GM12865 (cell line): ENCODE measurements at places on chromosomes 16 and 17.

GRCh38 chr16:651844-652243 lies 2.7 kb downstream of the WDR90 start:
- DNase-seq: no peak

- DNase-seq: no peak
These were observed 40.8 kb upstream of the MEAK7 start for GRCh38 chr16:84545114-84545737.

GRCh38 chr16:23182206-23182678 lies 303 bp upstream of the SCNN1G start:
- DNase-seq: peak; percentile 87

DNA sequence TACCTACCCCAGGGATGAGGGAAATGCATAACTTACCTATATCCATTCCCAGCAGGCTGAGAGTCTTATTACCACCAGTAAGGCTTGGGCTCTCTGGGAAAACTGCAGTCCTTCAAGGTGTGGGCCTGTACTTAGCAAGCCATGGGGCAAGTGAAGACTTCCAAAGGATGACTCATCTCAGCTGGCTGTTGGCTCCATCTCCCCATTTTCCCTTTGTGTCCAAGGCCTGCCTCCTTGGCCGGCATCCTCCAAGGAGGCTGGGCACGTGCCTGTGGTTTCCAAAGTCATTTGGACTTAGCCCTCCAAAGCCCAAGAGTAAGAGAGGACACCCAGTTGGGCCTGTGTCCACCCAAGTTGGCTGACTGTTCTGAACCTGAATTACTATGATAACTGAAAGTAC lies 89.8 kb downstream of the TMEM100 start:
- no peak for DNase-seq

- DNase-seq: no peak
These were observed 32.0 kb downstream of the LYRM9 start for GRCh38 chr17:27860971-27861664.

DNA sequence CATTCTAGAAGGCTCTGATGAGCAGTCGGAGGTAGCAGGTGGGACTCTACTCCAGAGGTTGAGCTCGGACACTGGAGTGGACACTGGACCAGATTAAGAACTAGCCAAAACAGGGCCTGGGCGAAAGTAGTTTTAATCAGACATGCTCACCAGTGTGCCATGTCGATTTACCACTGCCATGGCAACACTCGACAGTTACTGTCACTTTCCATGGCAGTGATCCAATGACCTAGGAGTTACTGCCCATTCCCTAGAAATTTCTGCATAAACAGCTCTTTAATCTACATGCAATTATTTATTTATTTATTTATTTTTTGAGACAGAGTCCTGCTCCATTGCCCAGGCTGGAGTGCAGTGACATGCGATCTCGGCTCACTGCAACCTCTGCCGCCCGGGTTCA lies 7.2 kb upstream of the METTL9 start:
- no peak for DNase-seq

DNA sequence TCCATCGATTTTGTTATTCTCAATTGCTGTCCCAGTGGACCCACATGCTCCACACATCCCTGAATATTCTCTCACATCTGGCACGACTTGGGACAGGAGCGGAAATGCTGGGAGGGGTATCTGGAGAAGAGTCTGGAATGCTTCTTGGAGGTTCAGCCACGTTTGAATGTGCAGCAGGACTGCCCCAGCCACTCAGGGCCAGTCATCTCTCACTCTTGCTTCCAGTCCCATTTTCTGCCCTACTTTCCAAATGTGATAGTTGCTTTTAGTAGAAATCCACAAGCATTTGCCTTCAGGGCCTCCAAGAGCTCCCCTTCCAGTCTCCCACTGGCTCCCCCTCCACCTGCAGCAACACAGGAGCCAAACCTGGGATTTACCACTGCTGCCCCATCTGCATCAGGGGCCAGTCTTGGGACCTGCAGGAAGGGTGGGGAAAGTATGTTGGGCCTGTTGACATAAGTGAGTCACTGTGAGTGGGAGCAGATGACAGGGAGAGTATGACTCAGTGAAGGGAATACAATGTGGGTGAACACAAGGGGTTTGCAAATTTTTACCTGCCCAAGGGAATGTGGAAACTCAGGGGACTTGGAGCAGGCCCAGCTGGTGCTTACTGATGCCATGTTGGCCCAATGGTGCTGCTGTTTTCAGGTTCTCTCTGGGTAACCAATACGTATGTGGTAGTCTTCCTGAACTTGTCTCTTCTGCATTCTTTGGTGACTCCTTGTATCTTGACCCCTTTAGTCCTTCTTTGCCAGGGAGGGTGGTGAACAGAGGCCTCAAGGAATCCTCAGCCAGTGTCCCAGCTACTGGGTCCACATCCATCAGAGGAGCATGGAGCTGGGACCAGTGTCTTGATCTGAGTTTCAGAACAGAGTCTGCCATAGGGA lies 78.8 kb upstream of the CRHR1 start:
- DNase-seq: no peak

GRCh38 chr16:86391486-86391885 lies 118.8 kb upstream of the FOXF1 start:
- no peak for DNase-seq

- DNase-seq: peak; percentile 39
These were observed 10.2 kb downstream of the CYB561 start for GRCh38 chr17:63435681-63436522.

GRCh38 chr16:76276745-76277438 lies at the start of gene CNTNAP4:
CNTNAP4 (plus strand) TSS chr16:76277401; CDS start chr16:76277663, 262 bp downstream.
- DNase-seq: no peak

DNA sequence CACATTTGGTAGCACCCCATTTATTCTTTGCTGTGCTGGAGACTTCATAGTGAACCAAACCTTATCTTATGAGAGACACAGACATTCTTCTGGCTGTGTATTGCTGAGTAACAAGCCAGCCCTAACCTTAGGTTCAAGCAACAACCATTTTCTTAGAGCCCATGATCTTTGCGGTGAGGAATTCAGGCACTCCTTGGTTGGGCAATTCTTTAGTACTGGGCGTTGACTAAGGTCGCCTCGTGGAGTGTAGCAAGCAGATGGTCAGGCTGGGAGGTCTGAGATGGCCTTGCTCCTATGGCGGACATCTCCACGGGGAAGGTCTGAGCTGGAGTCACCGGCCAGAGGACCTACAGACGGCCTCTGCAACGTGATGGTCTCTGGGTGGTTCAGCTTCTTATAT lies 43.1 kb downstream of the ARSG start:
- DNase-seq: no peak

DNA sequence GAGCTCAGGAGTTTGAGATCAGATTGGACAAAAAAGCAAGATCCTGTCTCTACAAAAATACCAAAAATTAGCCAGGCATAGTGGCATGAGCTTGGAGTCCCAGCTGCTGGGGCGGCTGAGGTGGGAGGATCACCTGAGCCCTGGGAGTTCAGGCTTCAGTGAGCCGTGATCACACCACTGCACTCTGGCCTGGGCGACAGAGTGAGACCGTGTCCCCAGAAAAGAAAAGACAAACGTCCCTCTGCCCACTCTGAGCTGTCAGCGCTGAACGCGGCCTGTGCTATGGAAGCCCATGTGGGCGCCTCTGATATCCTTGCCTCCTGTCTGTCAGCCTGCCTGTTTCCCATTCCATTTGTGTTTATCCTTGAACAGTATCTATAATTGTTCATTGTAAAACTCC lies 50.7 kb downstream of the FOXK2 start:
- no peak for DNase-seq

- DNase-seq: no peak
These were observed 670 bp upstream of the CTF1 start for GRCh38 chr16:30895627-30896260.

DNA sequence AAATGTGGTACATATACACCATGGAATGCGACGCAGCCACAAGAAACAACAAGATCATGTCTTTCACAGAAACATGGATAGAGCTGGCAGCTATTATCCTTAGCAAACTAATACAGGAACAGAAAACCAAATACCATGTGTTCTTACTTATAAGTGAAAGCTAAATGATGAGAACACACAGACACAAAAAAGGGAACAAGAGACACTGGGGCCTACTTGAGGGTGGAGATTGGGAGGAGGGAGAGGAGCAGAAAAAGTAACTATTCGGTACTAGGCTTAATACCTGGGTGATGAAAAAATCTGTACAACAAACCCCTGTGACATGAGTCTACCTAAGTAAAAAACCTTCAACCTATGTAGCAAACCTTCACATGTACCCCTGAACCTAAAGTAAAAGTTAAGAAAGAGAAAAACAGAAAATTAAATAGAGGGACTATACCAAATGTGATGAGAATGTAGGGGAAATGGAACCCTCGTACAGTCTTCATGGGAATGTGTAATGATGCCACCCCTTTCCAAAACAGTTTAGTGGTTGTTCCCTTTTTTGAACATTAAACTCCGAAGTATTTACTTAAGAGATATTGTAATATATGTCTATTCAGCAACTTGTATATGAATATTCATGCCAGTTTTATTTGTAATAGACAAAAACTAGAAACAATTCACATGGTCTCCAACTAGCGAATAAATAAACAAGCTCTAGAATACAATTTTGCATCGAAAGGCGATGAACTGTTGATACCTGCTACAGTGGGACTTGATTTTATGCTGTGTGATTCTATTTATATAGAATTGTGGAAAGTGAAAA lies 33.9 kb downstream of the AHSP start:
- DNase-seq: no peak

DNA sequence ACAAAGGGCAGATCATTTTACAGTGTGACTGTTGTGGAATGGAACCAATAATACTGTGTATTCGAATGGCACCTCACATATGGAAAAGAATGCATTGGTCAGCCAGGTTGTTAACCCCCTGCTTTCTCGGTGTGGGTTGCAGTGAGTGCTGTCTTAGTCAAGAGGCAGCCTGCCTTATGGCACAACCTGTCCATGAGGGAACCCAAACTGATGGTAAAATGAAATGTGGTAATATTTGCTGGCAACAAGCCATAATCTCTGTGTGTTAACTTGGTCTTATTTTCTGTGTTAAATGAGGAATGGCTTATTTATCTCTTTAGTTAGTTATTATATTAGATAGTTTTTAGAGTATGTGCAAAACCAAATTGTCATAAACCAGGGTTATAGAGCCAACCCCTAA lies 81.6 kb downstream of the TMC6 start:
- DNase-seq: no peak

DNA sequence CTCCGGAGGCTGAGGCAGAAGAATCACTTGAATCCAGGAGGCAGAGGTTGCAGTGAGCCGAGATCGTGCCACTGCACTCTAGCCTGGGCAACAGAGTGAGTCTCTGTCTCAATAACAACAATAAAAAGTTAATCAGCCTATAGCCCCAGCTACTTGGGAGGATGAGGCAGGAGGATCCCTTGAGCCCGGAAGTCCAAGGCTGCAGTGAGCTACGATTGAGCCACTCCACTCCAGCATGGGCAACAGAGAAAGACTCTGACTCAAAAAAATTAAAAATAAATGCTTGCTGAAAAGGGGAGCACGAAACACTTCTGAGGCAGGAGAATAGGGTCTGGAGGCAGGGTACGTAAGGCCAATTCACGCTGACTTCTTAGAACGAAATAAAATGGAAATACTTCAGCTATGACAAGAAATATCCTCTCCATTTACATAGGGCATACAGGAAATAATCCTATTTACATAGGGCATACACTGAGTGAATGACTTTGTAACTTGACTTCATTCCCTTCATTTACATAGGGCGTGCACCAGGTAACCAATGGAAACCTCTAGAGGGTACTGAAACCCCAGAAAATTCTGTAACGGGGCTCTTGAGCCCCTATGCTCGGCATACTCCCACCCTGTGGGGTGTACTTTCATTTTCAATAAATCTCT lies 3.2 kb upstream of the PRPSAP1 start:
- DNase-seq: peak; percentile 29

- DNase-seq: no peak
These were observed 609.4 kb upstream of the SOX9 start for GRCh38 chr17:71511266-71511995.

DNA sequence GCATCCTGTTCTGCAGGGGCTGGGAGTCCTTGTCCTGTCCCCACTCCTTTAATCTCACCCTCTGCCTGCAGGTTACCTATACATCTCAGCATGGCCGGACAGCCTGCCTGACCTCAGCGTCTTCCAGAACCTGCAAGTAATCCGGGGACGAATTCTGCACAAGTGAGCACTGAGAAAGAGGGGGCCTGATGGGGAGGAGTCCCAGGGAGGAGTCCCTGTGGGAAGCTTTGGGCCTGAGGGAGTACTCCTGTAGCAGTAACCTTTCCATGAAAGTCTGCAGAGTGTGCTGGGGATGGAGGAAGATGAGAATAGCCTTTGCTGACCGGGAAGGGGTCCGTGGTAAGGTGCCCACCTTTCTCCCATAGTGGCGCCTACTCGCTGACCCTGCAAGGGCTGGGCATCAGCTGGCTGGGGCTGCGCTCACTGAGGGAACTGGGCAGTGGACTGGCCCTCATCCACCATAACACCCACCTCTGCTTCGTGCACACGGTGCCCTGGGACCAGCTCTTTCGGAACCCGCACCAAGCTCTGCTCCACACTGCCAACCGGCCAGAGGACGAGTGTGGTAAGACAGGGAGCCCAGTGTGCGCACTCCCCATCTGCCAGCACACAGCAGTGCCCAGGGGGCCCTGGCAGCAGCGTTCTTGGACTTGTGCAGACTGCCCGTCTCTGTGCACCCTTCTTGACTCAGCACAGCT lies 14.8 kb downstream of the MIEN1 start:
- no peak for DNase-seq

- no peak for DNase-seq
These were observed 10.9 kb downstream of the STH start for GRCh38 chr17:46009681-46010596.
